Hippocampal formation (tissue), 2 donors: ENCODE measurements at places on chromosomes 11 and 22.
A peak's percentile ranks its signal among the peaks of the same experiment; 100 is the strongest.

GRCh38 chr11:27352781-27353180, 10.2 kb downstream of the CCDC34 start:
- no peak for DNase-seq

DNA sequence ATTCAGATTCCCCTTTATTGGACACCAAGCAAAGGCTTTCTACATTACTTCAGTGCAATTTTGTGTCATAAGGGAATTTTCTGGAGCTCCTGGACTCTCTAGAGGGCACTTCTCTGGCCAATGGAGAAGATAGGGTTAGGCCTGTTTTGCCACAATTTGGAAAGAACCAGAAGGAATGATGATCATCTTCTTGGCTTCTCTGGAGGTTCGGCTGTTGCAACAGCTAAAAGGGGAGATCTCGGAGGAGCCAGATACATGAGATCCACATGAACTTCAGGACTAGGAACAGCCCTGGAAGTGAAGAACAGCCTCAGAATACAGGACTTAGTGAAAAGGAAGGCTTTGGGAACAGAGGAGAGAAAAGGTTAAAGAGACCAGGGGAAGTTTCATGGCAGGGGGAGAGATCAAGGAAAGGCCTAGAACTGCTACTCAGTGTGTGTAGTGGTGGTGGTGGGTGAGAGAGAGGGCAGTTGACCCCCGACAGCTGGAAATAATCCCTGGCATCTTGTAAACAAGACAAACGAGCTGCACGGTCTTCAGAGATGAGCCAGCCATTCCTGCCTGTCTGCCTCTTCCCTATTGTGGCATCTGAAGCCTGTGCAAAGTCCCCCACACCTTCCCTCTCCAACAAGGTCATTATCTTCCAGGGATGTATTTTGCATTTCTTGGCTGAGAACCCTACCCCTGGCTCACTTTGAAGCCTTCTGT, 83.8 kb downstream of the CCDC81 start:
- no peak for DNase-seq

DNA sequence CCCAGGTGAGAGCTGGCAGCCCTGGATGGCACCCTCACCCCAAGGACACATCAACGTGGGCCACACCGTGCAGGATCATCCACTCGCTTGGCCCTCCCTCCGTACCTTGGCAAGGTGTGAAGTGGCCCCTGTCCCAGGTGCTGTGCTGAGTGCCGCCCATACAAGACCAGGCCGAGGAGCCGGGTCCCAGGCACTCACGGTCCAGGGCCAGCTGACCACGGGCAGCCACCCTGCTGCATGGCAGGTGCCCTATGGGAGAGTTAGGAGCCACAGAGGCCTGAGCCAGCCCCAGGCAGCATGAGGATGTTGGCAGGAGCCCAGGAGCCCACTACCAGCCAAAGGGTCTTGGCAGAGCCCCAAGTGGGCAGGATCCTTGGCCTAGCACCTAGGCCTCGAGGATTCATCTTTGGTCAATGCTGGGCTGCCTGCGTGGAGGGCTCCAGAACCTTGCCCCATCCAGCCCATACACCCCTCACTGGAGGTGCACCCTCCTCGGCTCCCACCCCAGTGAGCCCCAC, 19.6 kb downstream of the RTN4R start:
- no peak for DNase-seq

GRCh38 chr22:39233710-39234471, 10.9 kb downstream of the PDGFB start:
- DNase-seq, result no peak

GRCh38 chr11:101866619-101867491, 48.0 kb upstream of the CEP126 start:
- DNase-seq, result no peak

GRCh38 chr11:35725885-35726284, 63.3 kb downstream of the TRIM44 start:
- no peak for DNase-seq

- DNase-seq, result no peak
Observed at GRCh38 chr11:33934450-33934849, 42.6 kb upstream of the LMO2 start.

DNA sequence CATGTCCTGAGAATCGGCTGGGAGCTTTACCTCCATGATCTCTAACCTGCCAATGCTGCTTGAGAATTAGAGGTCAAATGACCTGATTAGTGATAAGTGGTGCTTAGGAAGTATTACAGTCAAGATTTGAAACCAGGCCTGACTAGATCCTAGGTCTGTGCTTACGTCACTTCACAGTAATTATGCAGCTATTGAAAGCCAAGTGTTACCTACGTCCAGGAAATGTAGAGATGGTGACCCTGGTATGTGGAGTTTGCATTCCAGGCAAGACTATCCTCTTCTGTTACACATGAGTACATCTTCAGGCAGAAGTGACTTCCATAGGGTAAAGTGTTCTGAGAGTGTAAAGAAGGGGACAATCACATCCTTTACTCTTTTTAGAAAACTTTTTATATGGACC, 530.4 kb upstream of the TENM4 start:
- no peak for DNase-seq

GRCh38 chr22:29635734-29636357, 32.4 kb downstream of the NF2 start:
- DNase-seq, result no peak

DNA sequence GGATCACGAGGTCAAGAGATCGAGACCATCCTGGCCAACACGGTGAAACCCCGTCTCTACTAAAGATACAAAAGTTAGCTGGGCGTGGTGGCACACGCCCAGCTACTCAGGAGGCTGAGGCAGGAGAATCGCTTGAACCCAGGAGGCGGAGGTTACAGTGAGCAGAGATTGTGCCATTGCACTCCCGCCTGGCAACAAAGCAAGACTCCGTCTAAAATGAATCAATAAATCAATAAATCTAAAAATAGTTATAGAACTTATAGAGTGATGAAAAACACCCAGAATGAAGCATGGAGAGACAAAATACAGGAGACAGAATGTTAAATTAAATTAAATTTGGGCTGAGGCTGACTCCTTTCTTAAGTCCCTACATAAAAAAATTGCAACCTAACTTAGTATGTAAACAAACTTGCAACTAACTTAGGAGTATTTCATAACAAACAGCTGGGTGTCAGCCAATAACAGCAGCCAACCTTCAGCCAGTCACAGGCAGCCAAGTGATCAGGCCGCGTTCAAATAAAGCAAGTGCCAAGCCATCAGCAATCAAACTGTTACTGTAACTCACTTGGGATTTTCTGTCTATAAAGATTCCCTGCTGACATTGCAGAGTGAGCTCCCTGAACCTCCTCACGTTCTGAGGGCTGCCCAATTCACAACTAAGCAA, 7.3 kb upstream of the TP53AIP1 start:
- no peak for DNase-seq

DNA sequence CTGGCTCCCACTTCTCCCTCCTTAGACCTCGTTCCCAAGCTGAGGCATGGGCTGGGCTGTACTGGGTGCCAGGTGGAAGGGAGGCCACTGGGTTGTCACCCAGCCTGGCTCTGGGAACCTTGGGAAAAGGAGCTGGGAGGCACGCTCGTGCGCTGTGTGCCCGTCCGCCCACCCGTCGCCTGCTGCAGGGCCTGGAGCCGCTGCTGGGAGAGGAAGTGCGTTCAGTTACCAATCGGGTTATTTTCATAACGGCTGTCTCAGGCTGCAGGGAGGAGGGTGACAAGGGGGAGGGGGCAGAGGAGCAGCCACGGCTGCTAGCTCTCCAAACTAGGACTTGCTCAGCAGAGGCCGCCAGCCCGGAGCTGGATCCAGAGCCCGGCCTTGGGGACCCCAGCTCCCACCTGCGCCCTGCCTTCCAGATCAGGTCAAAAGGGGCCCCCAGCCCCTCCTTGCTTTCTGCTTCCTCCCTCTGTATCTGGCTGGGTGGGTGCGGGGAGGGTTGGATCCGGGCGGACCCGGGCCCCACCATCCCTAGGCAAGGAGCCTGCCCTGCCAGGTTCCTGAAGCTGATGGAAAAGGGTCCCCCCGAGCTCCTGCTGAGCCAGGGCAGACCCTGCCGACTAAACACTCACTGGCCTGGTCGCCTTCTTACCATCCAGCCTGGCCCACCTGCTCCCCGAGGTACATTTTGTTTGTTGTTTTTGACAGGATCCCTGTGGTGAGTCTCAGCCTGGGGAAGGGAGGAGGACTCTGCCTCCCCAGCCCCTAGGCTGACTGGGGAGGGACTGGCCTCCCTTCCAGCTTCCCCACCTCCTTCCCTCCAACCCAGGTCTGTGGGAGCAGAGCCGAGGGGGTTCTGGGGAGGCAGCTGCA, 14.3 kb downstream of the DGKZ start:
- peak; percentile 40 for DNase-seq

DNA sequence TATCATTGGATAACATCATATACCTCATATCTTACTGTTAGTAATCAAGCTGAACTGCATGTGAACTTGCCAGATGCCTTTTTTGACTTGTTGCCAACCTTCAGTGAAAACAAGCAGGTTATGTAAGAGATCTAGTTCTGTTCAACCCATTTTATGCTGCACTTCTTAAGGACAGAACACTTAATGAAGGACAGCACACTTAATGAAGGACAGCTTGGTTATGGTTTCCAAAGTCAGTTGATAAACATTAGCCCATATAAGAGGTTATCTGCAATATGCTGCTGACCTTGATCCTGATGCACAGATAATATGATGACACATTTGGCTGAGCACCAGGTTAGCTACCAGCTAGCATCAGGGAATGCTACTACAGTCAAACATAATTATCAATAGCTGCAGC, 358.7 kb upstream of the PDGFD start:
- DNase-seq, result no peak

DNA sequence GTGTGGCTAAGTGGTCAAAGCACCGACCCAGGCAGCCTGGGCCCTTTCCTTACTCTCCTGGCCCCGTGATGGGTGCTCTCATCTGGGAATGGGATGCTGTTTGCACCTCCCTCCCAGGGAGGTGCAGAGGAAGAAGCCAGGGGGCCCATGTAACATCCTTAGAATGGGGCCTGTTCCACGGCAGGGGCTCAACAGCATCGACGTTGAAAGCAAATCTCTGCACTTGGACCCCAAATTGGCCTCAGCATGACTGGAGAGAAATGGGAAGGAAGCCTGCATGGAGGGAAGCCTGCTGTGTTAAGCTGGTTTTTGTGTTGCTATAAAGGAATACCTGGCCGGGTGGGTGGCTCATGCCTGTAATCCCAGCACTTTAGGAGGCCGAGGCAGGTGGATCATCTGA, 1288.4 kb downstream of the TBC1D22A start:
- DNase-seq, result no peak

- DNase-seq, result no peak
Observed at GRCh38 chr11:23976426-23976825, 520.4 kb upstream of the LUZP2 start.

DNA sequence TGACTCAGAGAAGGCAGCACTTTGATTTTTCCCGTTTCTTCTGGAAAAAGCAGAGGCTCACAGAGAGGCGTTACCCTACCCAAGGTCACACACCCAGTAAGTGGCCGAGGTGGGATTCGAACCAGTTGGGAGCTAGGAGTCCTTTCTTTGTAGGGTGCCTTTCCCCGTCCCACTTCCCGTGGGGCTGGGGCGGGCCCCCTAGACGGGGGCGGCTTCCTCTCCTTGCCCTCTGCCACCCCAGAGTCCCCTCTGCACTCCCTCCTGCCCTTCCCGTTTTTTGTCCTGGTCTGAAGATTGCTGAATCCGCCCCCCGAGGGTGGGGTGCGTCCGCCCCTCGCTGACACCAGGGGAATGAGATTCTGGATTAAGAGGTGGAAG, 747 bp downstream of the TPCN2 start:
- no peak for DNase-seq

- no peak for DNase-seq
Observed at GRCh38 chr11:109902764-109903433, 190.3 kb upstream of the ZC3H12C start.

GRCh38 chr11:1760351-1761109, 3.2 kb downstream of the CTSD start:
- peak; percentile 74 for DNase-seq

- DNase-seq, result no peak
Observed at GRCh38 chr11:126793596-126793995, 207.0 kb downstream of the KIRREL3 start.

DNA sequence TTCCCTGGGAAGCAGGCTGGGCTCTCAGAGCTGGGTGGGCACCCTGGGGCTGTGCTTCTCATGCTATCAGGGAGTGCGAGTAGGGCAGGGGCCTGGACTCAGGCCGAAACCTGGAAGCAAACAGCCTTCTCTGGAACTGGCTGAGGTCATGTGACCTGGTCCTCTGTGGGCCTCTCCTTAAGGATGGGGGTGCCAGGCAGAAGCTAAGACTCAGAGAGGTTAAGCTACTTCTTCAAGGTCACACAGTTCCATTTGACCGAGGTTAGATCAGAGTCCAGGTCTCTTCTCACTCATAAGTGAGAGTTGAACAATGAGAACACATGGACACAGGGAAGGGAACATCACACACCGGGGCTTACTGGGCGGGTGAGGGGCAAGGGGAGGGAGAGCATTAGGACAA, 7.4 kb downstream of the FADS3 start:
- DNase-seq, result no peak

DNA sequence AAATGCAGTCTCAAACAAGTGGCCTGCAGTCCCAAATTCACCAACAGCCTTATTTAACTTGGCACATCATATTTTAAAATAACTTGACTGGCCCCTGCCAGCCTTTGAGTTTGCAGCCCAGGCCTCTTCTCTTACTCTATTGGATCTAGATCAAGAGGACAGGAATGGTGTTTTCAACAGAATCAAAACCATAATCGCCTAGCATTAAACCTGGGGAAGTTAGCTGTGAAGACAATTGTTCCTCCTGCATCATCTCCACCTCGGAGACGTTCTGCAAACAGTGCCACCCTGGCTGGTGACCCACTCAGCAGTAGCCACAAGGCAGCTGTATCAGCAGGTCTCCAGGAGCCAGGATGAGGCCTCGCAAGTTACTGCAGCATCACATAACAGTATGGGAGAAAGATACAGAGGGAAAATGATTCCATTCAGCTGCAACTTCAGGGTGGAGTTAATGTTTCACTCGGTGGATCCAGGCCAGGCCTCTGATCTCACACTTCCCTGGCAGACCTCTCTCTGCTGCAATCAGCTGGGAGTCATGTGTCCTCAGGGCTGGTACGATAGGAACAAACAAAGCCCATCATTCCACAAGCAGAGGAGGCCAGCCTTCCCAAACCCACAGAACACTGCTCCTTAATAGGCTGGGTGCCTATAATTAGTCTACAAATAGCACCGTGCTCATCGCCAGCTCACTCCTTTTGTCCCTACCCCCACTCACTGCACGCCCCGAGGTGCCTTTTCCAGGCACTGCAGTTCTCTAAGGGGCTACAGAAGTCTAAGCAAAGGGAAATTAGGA, 18.6 kb upstream of the SCN2B start:
- DNase-seq, result peak; percentile 68

GRCh38 chr22:20761536-20761935, 12.4 kb upstream of the SERPIND1 start:
- no peak for DNase-seq

- DNase-seq, result no peak
Observed at GRCh38 chr11:22133776-22134175, 59.1 kb upstream of the ANO5 start.
